ENCODE measurements at places on chromosomes 1 and 21.

DNA sequence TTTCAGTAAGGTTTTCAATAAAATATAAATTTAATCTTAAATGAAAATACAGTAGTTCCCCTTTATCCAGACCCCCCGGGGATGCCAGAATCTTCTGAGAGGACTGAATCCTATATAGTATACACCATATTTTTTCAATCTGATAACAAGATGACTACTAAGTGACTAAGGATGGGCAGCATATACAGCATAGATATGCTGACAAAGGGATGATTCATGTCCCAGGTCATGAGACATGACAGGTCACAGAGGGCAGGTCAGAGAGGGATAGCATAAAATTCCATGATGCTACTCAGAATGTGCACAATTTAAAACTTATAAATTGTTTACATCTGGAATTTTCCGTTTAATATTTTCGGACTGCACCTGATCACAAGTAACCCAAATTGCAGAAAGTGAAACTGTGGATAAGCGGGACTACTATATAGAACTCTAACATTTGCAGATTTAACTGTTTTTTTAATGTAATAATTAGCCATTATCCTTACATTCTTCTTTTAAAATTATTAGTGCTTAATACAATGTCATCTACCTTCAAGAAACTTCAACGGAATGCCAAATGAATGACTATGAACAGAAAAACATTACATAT, 48.8 kb downstream of the LRRC40 start:
- DNase-seq = no peak

DNA sequence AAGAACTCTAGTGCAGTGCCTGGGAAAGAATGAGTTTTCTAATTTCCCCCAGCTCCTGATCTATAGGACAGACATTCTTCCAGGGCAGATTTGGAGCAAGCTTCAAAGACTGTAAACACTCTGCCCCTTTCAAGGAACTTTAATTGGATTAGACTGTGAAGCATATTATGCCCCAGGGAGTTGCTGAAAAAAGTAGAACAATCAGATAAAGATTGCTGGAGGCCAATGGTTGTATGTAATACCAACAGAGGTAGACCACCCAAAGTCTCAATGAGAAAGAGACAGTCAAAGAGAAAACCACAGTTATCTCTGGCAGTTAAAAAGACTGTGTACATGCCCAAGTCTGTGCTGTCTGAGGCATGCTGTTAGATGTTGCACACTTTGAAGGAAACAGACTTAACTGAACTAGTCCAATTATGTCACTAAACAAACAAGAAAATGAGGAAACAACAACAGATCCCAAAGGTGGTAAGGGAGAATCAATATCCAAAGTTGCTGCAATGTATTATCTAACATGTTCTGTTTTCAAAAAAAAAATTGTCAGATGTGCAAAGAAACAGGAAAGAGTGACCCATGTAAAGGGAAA, 24.4 kb downstream of the C4BPA start:
- DNase-seq = no peak

DNA sequence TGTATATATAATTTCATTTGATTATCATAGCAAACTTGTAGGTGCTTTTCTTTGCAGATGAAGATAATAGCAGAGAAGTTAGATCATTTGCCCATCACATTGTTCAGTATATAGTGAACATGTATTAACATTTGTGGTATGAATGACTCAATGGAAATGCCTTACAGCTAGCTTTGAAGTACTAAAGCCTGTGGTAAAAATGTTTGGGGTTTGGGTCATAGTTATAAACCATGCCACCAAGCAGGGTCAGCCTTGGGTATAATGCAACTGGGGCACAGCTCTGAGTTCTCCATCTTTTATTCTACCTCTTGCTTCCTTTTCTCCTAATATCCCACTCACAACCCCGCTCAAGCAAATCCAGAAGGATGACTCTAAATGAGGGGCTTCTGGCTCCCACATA, 141.6 kb downstream of the KCNT2 start:
- no peak for DNase-seq

DNA sequence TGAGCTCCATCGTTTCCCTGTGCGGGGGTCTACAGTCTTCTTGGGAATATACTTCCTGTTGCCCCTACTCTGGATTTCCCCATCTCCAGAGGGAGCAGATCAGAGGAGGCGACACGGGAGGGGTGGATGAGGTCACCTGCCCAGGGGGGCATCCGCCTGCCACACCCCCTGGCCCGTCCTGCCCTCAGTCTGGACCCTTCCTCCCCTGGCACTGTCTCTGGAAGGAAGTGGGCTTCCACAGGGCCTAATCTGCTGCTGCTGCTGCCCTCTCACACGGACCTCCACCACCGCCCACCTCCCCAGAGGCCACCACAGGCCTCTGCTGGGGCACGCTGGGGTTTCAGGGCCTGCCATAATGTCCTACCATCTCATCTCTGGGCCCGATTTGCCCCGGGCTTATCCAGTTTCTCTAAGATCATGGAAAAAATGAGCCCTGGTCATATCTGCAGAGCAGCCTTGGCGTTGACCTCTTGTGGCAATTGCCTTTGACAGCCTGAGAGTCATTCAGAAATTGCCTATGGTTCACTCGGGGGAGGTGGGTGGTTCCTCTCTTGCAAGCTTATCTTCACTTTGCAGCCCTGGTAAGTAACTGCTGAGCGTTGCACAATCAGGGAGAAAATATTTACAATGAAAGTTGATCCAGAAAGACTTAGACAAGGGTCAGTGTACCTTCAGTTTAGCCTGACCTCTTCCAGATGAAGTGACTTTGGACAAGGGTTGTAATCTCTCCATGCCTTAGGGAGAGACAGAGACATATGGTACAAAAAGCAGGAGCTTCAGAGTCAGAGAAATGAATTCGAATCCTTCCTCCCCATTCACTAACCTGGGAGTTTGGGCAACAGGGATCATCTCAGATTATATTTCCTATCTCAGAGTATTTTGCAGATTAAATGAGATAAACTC, 252.4 kb downstream of the TOMM20 start:
- no peak for DNase-seq

DNA sequence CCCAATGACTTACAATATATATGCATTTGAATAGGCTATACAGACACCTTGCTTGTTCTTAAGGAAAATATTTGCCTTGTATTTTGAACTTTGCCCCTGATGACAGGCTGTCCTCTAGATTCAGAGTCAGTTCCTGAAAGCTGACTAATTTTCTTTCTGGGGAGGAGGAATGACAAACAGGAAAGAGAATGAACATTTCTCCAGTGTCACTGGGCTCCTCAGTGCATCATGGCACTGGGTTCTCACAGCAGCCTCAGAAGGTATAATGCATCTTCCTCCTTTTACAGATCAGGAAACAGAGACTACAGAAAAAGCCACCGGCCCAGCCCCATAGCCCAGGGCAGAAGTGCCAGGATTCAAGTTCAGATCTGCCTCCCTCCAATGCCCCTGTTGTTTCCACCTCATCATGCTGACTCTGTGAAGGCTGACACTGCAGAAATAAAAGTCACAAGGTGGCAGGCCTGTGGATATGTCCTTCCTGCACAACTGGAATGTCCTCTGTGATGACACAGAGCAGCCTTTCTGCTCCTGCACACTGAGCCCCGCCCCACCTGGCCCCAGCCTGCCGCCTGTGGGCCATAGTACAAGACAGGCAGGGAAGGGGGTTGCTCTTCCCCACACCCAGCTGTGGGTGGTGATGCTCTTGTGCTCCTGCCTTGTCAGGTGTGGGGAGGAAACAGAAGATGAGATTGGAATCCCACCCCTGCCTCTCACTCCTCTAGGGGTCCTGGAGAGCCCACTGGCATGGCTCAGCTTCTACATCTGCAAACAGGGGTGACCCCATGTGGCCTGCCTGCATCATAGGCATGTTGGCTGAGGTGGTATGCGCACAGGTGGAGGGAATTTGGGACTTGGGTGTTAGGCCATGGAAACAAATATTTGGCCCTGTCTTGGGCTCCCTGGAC, 6.4 kb downstream of the TTC22 start:
- DNase-seq = no peak

DNA sequence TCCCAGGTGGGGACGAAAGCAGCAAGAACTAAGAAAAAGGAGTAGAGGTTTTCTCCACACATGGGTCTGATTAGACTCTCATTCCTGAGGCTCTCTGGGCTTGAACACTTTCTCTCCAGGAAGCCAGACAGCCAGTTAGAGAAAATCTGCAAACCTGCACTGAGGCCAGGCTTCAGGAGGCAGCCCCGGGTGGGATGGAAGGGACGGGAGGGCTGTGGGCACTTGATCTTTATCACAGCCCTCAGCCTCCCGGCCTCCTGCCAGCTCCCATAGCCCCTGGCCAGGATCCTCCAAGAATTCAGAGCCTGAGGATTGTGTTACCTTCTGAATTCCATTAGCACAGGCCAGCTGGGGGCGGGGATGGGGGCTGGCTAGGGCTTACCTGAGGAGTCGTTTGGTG, 40.1 kb downstream of the SERTAD4 start:
- DNase-seq = no peak

GRCh38 chr1:39574646-39575045, 1.9 kb downstream of the PABPC4 start:
- no peak for DNase-seq

DNA sequence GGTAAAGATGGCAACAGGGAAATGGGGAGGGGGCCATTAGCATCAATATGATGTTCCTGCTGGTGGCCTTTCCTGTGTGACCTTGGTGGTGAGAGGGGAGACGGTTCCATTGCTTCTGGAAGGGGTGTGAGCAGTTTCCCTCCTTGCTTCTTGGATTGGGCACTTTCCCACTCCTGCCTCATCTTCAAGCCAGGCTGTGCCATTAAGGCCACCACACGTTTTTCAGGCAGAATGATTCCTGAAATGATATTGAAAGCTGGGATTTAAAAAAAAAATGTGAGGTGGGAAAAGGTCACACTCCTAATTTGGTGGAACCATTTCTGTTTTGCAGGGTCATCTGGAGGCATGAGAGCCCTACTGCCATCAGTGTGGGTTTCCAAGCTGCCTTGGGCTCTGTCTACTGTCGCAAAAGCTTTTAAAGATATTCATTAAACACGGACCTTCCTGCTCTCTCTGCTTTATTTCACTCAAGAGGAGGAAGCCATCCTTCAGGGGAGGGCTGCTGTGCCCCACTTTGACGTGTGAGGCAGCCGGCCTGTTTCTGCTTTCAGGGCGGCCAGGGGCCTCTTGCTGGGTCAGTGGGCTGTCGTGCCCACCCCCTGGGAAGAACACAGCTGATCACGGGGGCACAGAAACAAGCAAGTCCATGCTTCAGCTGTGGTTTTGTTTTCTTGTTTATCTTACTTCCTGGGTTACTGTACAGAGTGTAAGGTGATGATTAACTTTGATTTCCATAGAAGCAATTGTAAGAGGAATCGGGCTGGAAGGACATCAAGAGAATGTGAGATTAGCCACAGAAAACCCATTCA, 8.0 kb downstream of the RIIAD1 start:
- no peak for DNase-seq

DNA sequence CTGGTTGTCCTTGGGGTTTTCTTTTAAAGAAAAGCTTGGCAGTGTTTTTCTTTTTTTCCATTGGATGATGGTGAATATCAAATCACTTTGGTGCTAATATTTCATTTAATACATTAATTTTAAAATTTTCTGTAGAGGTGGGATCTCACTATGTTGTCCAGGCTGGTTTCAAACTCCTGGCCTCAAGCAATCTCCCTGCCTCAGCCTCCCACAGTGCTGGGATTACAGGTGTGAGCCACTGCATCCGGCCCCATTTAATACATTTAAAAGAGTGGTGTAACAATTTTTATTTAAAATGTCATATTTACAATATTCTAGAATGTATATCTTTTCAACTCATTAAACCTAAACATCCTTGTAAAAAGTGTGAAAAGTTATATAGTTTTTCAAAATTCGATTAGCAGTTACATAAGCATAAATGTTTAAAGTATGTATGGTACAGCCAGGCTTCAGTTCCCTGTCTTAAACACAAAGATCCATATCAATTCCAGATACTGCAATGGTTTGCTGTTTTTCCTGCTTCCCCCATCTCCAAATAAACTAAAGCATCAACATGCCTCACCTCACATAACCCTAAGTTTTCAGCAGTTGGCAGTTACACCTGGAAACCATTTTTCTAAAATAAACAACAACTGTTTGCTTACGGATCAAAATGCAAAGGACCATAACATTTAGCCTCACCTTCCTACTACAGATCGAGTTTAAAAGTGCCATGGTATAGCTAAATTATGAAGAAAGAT, 8.9 kb upstream of the LGALS8 start:
- no peak for DNase-seq

DNA sequence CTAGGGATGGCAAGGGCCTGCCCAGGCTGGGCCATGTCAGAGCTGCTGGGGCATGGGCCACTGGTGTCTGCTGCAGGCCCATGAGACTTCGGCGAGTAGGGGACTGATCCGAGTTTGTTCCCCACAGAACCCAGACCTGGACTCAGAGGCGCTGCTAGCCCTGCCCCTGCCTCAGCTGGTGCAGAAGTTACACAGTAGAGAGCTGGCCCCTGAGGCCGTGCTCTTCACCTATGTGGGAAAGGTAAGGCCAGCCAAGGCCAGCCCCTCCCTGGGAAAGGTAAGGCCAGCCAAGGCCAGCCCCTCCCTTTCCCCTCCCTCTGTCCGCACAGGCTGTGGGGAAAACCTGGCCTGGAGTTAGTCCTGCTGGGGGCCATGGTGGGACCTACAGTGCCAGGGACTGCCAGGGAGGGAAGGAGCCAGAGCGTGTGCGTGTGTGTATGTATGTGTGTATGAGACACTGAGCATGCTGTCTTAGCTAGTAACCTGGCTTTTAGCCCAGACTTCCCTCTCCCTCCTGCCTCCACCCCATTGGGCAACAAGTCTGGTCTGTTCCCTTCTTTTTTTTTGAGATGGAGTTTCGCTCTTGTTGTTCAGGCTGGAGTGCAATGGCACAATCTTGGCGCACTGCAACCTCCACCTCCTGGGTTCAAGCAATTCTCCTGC, 8.0 kb downstream of the FAAH start:
- no peak for DNase-seq

- DNase-seq = no peak
Measured at GRCh38 chr1:171468120-171468750, 17.1 kb upstream of the PRRC2C start.

- no peak for DNase-seq
Measured at GRCh38 chr1:237664348-237664747, 226.4 kb downstream of the ZP4 start.

DNA sequence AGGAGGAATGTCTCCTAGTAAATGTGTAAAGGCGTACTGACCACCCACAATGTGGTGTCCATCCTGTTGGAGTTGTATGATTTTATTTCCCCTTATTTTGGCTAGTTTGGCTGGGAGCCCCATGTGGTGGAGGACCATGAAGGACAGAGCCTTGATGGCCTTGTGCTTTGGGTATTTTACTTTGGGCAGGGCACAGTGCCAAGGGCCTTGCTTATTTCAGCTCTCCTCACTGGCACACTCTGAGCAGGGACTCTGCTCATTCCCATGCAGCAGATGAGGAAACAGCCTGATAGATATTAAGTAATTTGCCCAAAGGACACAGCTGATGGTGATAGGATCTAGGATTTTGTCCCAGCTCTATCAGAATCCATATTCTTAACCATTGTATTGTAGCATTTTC, 50.2 kb downstream of the SMYD2 start:
- no peak for DNase-seq

DNA sequence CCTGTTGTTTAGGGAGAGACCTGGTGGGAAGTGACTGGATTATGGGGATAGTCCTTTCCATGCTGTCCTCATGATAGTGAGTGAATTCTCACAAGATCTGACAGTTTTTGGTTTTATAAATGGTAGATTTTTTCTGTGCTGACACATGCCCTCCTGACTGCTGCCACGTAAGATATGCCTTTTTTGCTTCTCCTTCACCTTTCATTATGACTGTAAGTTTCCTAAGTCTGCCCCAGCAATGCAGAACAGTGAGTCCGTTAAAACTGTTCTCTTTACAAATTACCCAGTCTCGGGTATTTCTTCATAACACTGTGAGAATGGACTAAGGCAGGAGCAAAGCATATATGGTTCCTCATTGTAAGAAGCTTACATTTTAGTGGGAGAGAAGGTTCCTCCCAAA, 1727.2 kb downstream of the NCAM2 start:
- no peak for DNase-seq
